ENCODE measurements at places on chromosomes 5 and 9.

GRCh38 chr9:113899205-113899604, 23.1 kb downstream of the ZNF618 start:
- no peak for DNase-seq

GRCh38 chr5:109045710-109046109, 298.0 kb downstream of the FER start:
- DNase-seq: no peak

- no peak for DNase-seq
Measured at GRCh38 chr9:131677444-131678180, 62.3 kb downstream of the RAPGEF1 start.

DNA sequence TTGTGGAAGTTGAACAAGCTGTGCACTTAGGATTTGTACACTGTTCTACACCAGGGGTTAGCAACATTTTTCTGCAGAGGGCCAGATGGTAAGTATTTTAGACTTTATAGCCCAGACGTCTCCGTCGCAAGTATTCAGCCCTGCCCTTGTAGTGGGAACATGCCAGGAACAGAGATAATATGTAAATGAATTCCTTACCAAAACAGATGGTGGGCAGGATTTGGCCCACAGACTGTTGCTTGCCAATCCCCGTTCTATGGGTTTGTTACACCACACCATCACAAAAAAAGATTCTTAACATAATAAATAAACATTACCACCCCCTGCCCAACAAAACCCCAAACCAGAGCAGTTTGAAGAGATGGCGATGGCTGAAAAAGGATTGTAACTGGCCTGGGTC, 74.3 kb downstream of the AMBP start:
- DNase-seq: no peak

DNA sequence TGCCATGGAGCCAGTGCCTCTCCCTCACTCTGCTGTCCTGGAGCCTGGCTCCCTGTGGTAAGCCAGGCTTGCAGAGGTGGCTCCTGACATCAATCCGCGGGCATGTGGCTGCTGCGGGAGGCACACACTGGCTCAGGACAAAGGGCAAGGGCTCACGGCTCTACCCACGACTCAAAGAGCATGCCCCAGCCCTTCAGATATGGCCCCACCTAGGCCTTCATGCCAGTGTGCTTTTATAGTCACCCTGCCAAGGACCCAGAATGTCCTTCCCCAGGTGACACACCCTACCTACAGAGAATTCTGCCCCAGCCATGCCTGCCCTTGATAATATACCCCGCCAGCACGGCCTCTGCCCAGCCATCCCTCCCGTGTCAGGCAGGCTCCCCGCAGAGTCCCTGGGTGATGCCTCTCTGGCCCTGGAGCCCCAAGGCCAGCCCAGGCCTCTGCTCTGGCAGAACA, 1.6 kb downstream of the MGAT4B start:
- DNase-seq: no peak

GRCh38 chr9:13529321-13530104, 250.0 kb upstream of the MPDZ start:
- DNase-seq: peak; percentile 73

- DNase-seq: no peak
Measured at GRCh38 chr5:149541893-149542292, 9.3 kb downstream of the CSNK1A1 start.

DNA sequence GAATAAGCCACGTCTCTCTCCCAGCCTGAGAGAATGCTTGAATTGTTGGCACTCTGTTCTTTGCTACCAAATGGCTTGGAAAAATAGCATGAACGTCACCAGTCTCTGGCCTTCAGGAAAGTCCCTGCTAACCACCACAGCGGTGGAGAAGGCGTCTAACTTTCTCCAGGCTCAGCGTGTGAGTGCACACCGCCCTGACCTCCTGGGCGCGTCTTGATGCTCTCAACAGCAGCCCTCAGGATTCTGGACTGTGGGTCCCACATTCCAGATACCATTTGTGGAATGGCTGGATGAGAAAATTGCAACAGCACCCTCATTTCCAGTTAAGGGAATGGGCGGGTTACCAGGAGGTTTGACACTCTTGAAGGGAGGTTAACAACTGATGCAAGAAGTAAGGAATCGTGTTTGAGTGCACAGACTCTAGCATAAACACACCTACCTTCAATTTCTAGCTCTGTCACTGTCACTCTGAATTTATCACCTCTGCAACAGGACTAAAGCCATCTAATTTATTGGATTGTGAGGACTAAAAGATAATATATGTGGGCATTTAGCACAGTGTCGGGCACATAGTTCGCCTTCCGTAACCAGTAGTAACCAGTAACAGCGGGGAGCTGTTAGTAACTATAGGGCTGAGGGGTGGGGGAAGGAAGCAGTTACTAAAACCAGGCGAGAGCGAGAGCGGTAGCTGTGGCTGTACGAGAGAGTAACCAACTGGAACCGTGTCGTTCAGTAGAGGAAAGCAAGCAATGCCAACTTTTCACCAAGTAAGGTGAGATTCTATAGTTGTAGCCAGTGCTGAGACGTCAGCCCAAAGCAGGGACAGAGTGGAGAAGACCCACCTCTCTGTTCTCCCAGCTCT, 807 bp upstream of the PLGRKT start:
- peak; percentile 50 for DNase-seq

- no peak for DNase-seq
Measured at GRCh38 chr5:137206030-137206715, 293.0 kb downstream of the SPOCK1 start.

DNA sequence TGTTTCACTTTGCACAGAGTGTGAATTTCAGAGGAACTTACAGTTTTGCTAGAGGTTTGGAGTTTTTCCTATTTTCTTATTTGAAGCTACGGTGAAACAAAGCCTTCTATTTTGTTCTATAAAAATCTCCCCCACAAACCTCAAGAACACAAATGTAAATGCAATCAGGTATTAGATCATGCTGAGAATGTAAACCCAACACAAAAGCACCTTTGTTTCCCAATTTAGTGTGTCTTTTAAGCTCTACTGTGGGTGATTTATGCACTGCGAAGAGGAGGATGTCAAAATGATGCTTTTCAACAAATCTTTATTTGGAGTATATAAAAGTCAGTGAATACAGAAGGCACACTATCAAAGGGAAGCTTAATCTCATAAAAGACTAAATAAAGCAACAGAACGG, 4.3 kb upstream of the DRD1 start:
- no peak for DNase-seq

- DNase-seq: peak; percentile 61
Measured at GRCh38 chr9:114504341-114505186, 709 bp downstream of the WHRN start.

GRCh38 chr5:154628685-154629084, 126.5 kb upstream of the LARP1 start:
- DNase-seq: no peak

DNA sequence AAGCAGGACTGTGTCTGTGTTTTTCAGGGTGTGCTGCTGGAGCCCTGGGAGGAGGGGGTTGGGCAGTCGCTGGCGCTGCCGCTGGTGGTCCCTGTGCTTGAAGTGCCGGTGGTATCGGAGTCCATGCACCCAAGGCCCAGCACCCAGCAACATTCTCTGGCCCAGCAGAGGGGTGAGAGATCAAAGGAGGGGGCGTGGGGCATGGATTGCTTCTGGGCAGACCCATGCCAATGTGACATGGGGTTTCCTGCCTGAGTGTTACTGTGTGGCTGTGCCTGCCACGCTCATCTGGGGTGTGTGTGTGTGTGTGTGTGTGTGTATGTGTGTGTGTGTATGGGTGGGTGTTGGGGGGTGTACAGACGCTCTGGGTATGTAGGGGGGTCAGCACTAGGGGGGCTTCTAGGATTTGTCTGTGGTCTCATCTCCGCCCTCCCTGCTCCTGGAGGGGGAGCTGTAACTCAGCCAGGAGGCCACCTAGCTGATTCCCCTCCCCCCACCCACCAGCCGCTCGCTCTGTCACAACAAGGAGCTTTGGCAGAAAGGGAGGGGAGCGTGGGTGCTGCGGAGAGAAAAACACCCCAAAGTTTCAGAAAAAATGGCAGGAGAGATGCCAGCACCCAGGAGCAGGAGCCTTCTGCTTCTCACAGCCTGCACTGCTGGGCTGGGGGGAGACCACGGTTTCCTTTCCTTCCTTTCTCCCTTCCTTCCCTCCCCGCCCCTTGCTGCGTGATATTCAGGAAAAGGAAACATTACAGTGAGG, 35.9 kb upstream of the HSPA9 start:
- no peak for DNase-seq

DNA sequence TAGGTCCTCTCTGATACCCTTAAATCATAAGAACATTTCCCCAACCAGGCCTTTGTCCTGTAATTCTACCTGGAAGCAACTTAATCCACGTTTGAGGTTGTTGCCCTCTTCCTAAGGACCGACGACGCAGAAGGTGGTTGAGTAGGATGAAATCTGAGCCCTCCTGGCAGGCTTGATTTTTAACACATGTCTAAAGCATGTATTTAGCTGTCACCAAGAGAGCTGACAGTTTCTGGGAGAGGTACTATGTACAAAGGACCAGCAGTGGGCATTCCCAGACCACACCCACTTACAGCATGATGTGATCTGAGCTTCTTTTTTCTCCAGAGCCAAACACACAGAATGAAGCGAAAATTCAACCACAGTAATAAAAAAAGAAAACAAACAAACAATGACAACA, 260.9 kb downstream of the SH3GL2 start:
- no peak for DNase-seq

GRCh38 chr5:15222156-15222555, 277.8 kb upstream of the FBXL7 start:
- no peak for DNase-seq

GRCh38 chr5:170510559-170510958, 6.7 kb downstream of the KCNIP1 start:
- no peak for DNase-seq

DNA sequence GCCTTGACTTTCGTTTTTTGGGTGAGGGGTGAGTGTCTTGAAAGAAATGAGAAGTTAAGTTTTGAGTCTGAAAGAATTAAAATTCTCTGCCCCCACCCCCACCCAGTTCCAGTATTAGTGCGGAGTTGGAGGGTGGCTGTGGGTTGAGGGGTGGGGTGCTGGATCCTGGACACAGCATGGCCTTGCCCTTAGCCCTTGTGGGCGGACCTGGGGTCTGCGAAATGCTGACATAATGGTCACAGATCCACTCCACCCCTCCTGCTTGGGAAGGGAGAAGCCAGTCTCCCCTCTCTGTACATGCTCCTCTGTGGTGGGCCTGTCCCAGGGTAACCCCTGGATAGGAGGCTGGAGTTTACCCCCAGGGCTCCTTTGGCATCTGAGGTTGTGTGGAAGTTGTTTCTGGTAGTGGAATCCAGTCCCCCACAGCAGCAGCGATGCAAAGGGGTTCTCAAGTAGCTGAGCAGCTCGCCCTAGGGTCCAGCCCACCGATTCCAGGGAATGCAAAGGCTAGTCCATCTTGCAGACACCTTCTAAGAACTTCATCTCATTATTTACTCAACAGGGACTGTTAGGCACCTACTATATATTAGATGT, 42.8 kb upstream of the TCF7 start:
- DNase-seq: no peak

GRCh38 chr9:27485158-27485557, 38.9 kb upstream of the IFNK start:
- DNase-seq: no peak

- DNase-seq: no peak
Measured at GRCh38 chr5:143156572-143156971, 246.9 kb downstream of the NR3C1 start.

- DNase-seq: no peak
Measured at GRCh38 chr5:316210-317085, 5.1 kb upstream of the AHRR start.

GRCh38 chr5:78983601-78984438, 1.3 kb downstream of the ARSB start:
- DNase-seq: no peak

- no peak for DNase-seq
Measured at GRCh38 chr5:76679231-76679630, 36.7 kb upstream of the F2R start.

GRCh38 chr5:55320571-55320970, 12.8 kb downstream of the MTREX start:
- DNase-seq: no peak

DNA sequence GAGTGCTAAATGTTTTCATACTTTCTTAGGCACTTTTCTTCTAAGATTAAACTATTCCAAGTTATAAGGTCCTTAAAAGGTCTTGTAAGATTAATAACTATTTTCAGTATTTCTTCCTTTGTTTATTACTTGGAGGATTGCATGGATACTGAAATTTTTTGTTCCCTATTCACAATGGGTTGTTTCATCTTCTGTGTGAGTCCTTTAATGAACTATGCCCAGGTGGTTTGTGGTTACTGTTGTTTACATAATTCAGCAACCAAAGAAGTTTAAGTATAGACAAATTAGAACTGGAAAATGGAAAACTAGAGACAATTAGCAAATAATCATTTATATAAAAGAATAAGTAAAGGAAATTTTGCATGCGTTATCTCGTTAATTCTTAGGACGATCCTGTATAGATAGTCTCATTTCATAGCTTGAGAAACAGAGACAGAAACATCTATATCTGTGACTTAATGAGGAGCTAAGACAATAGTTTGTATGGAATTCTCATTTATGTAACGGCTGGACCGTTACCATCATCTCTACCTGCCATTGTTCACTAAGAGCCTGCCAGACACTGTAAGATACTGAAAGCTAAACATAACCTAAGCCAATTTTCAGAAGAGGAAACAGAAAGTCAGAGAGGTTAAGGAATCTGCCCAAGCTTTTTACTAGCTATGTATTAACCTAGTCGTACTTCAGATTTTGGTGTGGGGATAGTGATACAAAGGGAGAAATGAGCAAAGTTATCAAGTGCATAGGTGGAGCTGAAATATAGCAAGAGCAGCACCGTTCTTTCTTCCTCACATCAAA, 148.2 kb downstream of the PAM start:
- DNase-seq: no peak

DNA sequence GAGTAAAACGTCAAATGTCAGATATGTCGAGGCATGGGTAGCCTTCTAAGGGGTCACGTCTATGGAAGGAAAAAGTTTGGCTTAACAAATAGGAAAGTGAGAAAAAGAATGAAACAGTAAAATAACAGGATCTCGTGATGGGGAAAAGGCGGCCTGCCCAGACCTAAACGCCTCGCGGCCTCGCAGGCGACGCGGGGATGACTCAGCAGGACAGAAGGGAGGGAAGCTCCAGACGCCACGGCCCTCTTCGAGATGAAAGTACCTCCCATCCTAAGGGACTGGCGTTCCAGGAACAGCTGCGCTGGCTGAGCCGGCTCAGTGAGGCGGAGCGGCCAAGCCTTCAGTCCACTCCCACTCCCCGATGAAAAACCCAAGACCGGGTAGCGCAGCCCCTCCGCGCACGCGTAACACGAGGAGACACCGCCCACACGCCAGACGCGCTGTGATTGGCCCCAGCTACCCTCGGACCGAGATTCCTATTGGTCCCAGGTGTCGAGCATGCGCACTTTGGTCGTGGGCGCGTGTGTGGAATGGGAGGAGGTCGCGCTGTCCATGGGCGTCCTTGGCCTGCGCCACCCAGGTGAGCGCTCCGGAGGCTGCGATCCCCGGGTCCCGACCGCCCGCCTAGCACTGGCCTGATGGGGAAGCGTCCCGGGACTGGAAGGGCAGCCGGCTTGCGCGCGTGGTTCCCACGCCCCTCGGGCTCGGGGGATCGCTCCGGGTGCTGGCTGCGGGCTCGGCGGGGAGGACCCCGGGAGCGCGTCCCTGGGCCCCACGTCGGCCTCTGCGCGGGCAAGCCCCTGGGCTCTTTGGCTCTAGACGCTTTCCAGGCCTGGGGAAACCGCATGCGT, 588.5 kb downstream of the MTRR start:
- peak; percentile 97 for DNase-seq

Data from aorta (tissue), 5 donors.